Stimulated activated CD8-positive, alpha-beta memory T cell treated with anti-CD3 and anti-CD28 coated beads, Interleukin-2, amount 100 ng/mL, for 1 hour (primary cell): ENCODE measurements at places on chromosomes 4 and X.

- no peak for DNase-seq
Observed at GRCh38 chr4:78313754-78314120, 237.8 kb upstream of the ANXA3 start.

DNA sequence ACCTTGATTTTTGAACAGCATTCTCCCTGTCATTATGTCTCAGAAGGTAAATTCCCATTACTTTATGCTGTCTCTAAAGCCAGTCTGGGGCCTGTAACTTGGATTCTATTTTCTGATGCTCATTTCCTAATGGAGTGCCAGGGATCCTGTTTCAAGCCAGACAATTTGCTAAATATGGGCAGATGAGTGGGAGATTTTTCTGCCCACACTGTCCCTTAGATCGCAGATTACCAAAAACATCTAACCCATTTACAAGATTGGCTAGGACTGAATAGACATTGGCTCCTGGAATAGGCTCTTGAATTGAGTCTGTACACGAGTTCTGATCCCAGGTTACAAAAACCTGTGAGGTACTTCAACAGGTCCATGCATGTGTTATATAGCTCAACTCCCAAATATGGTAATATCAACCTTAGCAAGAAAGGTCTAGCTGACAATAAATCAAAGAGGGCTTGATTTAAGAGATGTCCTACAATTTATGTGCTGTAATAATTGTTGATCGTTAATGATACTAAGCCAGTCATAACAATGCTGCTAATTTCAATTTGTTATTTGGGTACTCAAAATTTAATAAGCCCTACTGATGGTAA, 5.7 kb downstream of the GPC3 start:
- no peak for DNase-seq

DNA sequence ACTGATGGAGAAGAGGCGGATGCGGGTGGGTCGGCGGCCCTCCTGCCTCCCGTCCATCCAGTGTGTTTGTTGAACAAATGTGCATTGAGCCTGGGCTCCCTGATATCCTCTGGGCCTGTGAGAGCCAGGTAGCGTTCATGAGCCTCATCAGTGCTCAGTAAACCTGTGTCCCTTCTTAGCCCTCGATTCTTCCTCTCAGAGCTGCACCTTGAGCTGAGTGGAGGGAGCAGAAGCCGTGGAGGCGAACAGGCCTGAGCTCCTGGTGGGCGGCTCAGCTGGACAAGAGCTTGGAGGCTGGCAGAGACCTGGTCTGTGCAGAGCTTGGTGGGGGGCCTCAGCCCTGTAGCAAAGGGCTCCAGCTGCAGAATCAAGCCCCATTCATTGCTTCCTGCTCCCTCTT, 112.1 kb downstream of the SORCS2 start:
- no peak for DNase-seq

- DNase-seq = no peak
Observed at GRCh38 chr4:98374643-98375042, 113.5 kb downstream of the RAP1GDS1 start.

DNA sequence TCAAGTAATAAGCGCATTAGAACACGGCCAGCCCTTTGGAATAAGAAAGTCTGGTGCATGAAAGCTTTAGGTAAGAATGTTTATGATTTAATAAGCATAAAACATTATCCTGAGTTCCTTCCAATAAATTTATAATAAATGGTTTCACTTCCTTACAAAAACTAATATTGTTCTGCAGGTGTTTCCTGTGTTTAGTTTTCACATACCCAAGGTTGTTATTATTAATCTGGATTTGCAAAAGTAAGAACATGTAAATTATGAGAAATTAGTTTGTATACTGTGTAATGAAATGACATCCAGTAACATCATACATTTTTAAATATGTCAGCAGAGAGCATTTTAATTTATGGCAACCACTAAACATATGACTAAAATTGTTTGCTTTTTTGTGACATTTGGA, 72.1 kb downstream of the BANK1 start:
- DNase-seq = no peak

DNA sequence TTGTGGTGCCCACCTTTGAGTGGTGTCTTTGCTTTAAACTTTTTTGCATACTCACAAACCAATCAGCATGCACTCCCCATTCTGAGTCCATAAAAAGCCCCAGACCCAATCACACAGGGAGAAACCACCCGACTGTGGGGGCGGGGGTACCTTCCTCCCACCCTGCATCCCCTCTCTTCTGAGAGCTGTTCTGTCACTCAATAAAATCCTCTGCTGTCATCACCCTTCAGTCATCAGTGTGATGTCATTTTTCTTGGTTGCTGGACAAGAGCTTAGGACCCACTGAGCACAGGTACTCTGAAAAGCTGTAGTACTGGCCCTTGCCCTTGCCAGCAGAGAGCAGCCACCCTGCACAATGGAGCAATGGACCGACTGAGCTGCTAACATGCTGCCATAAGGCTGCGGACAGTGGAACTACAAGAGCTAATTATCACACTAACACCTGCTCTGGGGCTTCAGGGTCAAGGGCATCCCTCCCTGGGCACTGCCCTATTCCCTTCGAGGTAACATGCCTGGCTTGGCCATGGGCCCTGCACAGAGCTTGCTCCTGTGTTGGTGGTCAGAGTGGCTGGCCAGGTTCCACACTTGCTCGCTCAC, 62.9 kb upstream of the PGRMC2 start:
- no peak for DNase-seq

DNA sequence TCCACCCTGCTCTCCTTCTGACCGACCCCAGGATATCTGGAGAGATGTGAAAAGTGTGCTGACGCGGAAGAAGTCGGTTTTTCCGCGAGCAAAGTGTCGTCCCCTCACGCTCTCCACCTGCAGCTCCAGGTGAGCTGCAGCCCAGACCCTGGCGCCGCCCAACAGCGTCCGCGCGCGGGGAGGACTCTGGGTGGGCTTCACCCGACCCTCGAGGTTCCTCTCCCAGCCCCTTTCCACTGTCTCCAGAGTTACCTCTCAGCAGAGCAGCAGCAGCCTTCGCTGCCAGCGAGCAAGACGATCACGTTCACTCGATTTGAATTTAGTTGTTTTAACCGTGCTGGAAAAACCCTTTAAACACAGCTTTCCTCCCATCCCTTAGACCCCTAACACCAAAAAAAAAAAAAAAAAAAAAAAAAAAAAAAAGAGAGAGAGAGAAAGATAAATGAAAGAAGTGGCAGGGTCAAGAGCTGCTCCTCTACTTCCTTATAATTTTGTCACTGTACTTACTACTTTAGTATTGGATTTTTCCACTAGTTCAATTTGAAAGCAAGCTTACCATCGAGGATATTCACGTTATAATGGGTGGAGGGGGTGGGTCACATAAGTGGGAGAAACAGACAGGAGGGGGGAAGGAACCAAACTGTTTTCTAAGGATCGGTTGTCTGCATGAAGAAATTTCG, 758 bp upstream of the NR3C2 start:
- DNase-seq = peak; percentile 12

DNA sequence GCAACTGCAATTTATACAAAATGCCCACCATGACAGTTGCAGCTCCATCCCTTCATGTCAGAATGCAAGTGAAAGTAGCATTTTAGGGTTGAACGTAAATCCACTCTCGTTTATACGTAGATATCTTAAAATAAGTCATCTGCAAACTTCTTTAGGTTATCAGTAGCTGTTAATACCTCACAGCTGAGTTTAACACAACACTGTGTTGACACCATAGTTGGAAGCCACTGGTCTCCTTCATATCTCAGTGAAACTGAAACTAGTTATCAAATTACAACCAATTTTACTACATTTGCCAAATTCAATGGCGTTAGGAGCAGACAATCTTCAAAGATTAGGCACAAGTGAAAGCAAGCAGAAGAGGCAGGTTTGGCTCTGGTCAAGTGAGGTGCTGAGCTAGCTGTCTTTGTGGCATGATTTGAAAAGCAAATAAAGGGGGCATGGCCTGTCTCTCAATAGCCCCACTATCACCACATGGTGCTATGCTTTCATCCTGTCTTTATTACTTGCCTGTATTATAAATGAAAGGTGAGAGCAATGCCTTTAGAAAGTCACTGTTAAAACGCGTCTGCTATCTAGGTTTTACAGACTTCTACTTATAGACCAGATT, 12.3 kb downstream of the PPP3CA start:
- DNase-seq = no peak
